Stimulated activated CD4-positive, alpha-beta T cell treated with anti-CD3 and anti-CD28 coated beads, Interleukin-12 subunit alpha, Interleukin-12 subunit beta, amount 100 ng/mL, for 24 hours (primary cell): ENCODE measurements at places on chromosomes 7 and 10.
A peak's percentile ranks its signal among the peaks of the same experiment; 100 is the strongest.

GRCh38 chr7:126700807-126701604, 551.7 kb downstream of the GRM8 start:
- DNase-seq = peak; percentile 36

DNA sequence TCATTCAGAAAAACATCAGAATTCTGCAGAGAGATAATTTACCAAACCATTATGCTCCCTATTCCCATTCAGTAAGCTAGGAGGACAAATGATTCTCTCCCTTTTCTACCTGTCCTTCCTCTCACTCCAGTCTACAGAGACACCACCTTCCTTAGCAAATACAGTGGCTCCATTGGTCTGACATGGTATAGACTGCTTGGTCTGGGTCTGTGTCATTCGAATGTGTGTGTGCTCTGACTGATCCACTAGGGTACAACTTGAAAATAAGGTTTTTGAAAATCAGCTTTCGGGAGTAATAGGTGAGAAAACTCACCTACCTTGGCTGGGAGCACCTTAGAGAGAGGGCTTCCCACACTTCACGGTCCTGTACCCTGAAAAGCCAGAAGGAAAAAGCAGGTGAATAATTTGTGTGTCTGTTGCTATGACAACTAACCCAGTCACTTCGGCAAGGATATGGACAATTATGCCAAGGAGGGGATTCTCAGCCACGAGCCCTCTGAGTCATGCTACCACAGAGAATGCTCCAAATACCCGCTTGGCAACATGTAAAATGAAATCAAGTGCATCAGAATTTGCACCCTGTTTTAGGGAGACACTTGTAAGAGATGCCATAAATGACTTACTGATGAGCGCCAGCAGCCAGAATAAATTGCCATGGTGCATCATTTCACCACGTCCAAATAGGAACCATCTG, 114.5 kb upstream of the PRKCQ start:
- DNase-seq = no peak

DNA sequence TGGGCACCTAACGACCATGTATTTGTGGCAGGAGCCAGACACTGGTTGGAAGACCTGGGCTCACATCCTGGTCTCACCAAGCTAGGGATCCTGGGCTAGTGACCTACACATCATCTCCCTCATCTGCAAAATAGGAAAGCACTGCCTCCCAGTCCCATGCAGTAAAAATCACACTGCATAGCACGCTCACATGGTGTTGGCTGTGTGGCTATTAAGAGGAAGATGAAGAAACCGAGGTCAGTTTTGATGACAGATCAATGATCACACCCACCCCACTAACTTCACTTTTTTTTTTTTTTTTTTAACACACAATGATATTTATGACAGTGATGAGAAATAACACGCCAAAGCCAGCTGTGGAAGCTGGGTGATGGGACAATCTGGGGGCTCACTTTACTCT, 146.5 kb downstream of the RNF216 start:
- no peak for DNase-seq

DNA sequence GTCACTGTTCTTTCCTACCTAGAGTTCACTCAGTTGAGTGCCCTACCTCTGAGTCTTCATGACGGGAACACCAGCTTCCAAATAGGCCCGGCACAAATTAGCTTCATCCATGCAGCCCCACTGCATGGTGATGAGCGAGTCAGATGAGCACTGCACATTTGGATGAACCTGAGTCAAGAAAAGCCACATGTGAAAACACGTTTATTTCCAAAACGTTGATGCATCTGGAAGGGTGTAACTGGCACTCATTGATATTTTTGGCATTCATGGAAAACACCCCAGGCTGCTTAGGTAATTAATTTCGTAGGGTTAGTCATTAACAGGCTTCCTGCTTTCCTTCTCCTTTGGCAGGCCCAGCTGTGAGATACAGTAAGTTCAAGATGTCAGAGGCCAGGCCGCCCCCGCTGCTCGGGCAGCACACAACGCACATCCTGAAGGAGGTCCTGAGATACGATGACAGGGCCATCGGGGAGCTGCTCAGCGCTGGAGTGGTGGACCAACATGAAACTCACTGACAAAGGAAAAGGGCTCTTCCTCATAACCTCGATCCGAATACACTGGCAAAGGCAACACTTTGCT, 725.2 kb downstream of the SUGCT start:
- DNase-seq = no peak

DNA sequence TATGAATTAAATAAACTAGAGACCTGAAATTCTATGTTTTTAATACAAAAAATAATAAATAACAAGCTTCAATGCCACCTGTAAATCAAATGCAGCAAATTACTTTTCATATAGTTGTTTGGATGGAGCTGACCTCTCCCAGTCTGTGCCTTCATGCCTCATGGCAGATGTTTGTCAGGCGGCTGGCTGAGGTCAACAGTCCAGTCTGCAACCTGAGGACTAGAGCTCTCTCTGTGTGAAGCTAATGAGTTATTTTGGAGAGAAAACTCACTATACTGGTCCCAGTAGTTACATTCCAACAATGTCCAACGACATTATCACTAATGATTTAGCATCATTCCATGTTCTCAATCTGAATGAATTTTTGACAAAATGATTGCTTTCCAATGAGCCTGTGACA, 746.2 kb upstream of the POM121L12 start:
- DNase-seq = no peak

GRCh38 chr10:63464402-63465292, 1.1 kb downstream of the JMJD1C start:
- DNase-seq = no peak

- no peak for DNase-seq
Observed at GRCh38 chr7:35748371-35748770, 52.5 kb upstream of the SEPTIN7 start.

DNA sequence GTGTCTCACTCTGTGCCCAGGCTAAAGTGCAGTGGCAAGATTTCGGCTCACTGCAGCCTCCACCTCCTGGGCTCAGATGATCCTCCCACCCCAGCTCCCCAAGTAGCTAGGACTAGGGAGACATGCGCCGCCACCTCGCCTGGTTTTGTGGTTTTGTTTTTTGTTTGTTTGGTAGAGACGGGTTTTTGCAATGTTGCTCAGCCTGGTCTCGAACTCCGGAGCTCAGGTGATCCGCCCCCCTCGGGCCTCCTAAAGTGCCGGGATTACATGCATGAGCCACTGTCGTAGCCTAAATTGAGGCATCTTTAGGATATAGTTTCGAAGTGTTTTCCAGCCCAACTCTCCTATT, 781 bp downstream of the ZNF727 start:
- no peak for DNase-seq

DNA sequence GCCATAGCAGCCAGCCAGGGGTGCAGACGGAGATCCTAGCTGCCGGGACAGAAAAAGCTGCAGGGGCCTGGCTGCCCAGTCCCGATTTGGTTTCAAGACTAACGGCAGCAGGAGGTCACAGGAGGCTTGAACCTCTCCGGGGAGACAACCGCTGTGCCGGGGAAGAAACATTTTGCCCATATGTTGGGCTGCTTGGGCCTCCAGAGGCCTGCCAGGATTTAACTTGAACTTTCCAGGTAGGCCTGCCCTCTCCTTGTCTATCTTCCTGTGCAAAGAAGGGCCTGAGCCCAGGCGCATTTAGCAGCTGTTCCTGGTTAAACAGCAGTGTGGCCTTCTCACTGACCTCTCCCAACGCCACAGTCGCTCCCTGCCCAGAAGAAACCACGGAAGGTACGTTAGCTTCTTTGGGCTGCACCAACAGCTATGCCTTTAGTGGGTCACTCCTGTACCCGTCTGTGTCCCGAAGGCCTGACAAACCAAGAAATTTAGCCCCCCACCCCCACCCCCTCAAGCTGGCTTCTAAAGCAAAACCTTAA, 17.1 kb upstream of the PTF1A start:
- DNase-seq = no peak

DNA sequence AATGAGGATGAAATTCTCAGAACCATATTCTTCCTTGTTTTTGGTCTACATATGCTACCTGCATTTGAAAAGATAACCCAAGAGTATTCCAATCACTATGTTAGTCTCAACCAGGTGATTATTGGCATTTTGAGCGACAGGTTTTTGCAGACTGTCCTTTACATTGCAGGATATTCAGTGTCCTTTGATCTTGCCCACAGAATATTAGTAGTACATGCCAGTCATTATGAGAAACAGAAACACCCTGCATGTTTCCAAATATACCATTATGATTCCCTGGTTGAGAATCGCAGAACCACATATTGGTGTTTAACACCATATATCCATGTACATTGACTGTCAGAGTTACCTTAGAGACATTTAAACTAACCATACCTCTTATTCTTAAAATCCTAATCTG, 30.6 kb downstream of the TMEM243 start:
- DNase-seq = no peak

- DNase-seq = no peak
Observed at GRCh38 chr10:4609251-4609650, 216.8 kb upstream of the AKR1E2 start.

DNA sequence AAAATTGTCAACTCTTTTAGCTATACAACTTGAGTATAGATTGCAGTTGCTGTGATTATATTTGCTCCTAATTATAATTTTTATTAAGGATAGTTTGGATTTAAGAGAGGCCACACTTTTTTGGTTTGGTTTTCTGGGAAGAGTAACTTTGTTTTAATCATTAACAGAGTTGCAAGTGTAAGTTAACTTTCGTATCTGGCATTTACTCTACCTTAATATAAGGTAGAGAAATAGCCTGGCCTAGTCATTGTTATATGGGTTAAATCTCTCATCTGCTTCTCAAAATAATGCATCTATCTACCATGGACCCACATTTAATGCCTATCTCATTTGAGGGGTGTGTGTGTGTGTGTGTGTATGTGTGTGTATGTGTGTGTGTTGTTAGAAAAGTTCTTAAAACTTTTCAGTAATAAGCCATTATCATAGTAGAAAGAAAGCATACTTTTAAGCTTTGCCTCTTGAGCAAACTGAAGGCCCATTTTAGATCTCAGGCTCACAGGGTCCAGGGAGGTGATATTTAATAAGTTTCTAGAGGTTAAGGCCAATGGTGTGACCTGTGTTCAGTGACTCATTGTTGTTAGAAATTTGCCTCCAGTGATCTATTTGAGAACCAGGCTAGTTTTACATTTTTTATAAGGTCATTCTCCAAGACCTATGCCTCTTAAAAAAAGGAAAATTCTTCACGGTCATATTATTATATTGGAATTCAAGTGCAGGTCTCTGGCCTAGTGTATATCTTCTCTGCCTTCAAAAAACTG, 10.9 kb upstream of the TEX47 start:
- DNase-seq = no peak

DNA sequence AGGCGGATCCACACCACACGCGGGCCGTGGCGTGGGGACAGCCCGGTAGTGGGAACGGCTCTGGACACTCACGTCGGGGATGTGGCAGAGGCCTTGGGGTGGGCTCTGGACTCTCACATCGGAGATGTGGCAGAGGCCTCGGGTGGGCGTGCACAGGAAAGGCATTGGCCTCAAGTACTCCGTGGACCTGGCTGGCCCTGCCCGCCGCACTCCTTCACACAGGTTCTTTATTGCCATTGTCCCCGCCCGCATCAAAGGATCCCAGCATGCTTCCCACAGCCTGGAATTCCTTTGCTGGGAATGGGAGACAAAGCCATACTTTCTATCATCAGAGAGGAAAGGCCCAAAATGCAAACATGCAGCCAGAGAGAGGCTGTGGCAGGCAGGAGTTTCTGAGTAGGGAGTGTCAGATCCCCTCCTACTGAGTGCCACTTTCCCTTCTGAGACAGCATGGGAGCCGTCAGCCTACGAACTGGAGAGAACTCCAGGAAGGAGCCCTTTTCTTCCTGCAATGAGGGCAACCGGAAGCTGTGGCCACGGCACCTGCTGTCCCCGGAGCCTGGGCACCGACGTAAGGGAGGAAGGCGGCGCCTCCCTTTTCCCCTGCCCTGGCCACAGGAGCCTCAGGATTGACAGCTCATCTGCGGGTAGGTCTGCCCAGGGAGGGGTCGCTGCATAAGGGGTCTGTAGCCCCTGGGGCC, 51.5 kb downstream of the RBM17 start:
- no peak for DNase-seq

DNA sequence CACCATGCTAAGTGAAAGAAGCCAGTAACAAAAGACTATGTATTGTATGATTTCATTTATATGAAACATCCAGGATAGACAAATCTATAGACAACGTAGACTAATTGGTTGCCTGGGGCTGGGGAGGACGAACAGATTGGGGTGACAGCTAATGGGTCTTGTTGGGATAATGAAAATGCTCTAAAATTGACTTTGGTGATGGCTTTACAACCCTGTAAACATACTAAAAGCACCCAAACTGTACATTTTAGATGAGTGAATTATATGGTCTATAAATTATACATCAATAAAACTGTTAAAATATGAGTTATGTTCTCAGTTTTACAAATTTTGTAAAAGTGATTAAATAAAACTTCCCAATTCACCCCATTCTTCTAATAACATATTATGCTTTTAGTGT, 261.5 kb downstream of the ELMO1 start:
- DNase-seq = no peak

GRCh38 chr10:102399217-102400021, 3.9 kb downstream of the NFKB2 start:
- DNase-seq = peak; percentile 73

- DNase-seq = no peak
Observed at GRCh38 chr10:131682271-131682962, 218.4 kb upstream of the PPP2R2D start.

DNA sequence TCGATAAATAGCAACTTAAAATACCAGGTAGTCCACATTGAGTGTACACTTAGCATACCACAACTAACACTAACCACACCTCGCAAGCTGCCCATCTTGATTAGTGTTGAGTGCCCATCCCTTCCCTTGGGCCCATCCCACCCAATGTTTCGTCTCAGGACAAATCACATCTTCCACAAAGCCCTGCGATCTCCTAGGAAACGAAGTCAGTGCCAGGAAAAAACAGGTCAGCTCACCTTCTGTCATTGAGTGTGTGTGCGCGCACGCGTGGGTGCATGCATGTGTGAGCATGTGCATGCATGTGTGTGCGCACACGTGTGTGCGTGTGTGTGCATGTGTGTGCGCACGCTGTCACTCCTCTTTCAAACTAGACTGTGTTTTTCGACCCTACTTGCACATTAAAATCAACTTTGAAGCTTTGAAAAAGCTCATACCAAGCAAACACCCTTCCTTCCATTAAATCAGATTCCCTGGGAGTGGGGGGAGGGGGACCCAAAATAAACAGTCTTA, 48.8 kb upstream of the OPALIN start:
- DNase-seq = no peak

DNA sequence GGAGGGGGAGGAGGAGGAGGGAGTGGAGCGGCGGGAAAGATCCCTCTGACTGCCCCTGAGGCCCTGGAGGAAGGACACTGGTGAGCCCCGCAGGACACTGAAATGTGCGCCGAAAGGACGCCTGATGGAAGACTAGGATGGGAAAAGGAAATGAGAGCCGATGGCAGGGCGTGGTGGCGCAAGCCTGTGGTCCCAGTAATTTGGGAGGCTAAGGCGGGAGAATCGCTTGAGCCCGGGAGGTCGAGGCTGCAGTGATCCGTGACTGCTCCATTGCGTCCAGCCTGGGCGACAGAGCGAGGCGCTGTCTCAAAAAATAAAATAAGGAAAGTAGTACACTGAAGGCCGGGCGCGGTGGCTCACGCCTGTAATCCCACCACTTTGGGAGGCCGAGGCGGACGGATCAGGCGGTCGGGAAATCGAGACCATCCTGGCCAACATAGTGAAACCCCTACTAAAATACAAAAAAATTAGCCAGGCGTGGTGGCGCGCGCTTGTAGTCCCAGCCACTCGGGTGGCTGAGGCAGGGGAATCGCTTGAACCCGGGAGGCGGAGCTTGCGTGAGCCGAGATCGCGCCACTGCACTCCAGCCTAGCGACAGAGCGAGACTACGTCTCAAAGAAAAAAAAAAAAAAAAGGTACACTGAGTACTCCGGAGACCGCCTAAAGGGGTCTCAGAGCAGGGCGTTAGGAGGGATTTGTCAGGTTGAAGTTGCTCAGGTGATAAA, 561 bp upstream of the HNRNPF start:
- peak; percentile 54 for DNase-seq
